ENCODE measurements at places on chromosomes 7 and 10. TPM values are rescaled to one million over a fixed set of nuclear protein-coding genes. Genes with fewer than 3 reads are reported as not detected.

The FAM200A gene
- 5.9 TPM for total RNA-seq

The ZNF488 gene
- 0.18 TPM for total RNA-seq

The HGF gene
- 194 TPM for total RNA-seq

GRCh38 chr10:79059859-79060379, 8.8 kb upstream of the ZMIZ1 start:
- no peak for DNase-seq

DNA sequence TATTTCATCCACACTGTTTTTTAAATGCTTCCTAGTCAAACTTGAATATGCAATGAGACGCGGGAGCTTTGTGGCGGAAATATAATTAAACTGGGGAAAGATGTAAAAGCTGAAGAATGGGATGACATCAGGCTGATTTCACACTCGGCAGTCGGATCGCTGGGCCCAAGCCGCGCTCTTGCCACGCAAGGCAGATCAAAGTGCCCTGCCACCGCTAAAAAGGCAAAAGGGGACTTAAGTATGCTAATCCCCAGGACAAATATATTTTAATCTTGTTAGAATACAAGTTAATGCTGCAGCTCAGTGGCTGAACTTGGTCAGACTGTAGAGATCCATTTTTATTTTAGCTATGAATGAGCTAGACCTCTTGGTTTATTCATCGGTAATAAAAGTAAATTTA, 13.8 kb downstream of the EN2 start:
- no peak for DNase-seq

- peak; percentile 87 for DNase-seq
Measured at GRCh38 chr7:4882169-4883032, 1.1 kb downstream of the RADIL start.

DNA sequence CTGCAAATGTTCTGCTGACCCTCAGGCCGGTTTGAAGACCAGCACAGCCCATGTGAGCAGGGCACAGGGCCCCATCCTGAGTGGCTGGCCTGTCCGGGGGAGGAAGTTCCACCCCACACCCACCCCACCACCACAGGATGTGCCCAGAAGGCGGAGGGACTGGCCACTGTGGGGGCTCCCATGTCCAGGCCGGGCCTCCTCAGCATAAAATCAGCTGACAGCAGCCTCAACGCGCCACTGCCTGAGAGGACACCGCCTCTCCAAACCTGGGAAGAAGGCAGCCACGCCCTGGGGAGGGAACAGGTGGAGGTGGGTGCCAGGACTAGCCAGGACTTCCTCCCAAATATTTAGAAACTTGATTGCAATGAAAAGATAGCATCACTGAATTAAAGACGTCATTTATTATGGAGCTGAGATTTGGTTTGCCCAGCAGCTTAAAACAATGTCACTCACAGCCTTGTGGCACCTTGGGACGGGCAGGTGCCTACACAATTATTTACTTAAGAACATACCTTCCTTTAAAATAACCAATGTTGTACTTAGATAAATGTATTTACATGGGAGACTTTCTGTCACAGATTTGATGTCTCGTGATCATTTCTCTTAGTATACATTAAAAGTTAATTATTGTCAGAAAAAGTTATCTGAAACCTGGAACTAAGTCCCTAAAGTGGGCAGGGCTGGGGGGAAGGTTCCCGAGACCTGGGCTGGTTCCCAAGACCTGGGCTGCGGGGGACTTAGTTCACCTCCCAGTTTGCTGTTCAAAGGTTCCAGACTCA, 27.3 kb upstream of the FAM20C start:
- no peak for DNase-seq

DNA sequence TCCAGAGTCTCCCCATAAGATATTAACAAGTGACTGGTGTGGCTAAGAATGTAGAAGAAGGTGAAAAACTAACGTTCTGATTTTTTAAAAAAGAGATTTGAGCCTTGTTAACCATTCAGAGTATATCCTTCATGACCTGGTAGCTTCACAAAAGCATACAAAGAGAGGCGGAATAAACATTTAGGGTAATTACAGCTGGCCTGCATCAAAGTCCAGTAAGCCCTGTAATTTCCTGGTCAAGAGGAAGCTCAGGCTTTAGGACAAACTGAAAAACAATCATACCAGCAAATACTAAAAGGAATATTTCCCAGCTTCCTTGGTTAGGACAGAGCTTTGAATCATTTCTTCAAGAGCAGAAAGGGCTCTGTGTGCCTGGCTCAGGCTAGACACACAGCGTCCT, 165.2 kb downstream of the COBL start:
- DNase-seq: no peak

GRCh38 chr7:12539681-12540080, 30.8 kb upstream of the SCIN start:
- DNase-seq: no peak
